ENCODE measurements at places on chromosomes 5 and 9.

- no peak for DNase-seq
Observed at GRCh38 chr5:150397782-150398721, 14.7 kb downstream of the CD74 start.

GRCh38 chr9:108050894-108051293 is 561.3 kb upstream of the KLF4 start:
- DNase-seq: no peak

GRCh38 chr9:77808751-77809081 is 160.6 kb upstream of the GNA14 start:
- DNase-seq: no peak

DNA sequence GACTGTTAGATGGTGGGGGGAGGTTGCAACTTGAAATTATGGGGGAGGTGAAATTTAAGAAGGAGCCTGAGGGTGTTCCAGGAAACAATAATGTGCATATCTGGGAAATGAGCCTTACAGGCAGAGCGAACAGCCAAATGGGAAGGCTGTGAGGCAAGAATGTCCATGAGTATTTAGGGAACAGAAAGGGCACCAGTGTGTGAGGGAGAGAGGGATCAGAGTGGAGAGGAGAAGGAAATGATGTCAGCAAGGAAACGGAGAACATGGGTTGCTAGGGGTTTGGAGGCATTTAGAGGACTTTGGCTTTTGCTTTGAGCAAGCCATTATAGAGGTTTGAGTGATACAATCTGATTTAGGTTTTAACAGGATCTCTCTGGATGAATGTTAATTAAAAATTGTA is 285.4 kb downstream of the TLE4 start:
- DNase-seq: no peak

DNA sequence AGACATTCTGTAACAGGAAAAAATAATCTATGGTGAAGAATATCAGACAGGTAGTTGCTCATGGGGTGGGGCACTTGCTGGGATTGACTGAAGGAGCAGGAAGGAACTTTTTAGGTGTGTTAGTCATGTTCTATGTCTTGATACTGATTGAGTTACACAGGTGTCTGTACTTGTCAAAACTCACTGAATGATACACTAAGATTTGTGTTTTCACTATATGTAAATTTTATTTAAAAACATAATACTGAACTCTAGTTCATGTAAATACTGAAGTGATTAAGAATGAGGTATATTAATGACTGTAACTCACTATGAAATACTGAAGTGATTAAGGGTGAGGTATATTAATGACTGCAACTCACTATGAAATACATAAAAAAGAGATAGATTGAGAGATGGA is 28.5 kb downstream of the IL6ST start:
- DNase-seq: no peak

- DNase-seq: no peak
Observed at GRCh38 chr5:101062902-101063301, 159.8 kb upstream of the ST8SIA4 start.

DNA sequence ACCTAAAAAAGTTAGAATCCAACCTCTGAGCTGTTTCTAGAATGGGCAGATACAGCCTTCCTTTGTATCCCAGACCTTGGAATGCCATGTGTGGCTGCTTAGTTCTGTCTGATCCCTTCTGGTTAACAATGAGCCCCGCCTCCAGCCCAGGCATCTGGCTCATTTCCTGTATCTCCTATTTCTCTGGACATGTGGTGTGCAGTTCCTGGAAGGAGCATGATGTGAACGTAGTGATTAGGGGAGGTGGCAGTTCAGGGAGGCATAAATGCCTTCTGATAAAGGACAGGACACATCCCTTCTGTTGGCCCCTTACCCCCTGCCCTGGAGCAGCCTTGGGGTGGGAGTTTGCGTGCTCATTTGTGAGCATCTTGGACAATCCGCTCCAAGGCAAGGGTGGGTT is 243.0 kb downstream of the ZSWIM6 start:
- DNase-seq: no peak

DNA sequence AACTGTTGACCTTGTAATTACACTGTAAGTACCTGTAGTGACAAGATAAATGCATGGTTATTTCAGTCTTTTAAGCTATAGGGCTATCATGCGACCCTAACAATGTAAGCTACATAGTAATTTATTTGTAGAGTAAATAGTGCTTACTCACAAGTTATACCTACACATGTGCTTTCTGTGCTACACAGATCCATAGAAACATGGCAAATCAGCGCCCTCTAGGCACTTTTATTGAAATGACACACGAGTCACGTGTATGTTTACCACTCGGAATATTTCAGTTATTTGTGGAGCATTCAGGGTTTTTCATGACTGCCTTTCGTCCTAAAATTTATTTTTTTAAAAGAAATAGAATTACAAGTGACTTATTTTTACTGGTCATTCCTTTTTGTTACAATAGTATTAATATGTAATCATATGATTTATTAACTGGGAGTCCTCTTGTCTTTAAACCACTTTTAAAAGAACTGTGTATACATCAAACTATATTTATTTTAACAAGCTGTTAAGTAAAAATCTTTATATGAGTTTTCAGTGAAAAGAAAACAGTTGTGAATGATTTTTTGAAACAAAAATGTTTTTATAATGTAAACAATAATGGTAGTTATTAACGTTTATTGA is 1242.3 kb upstream of the WWC1 start:
- DNase-seq: no peak

DNA sequence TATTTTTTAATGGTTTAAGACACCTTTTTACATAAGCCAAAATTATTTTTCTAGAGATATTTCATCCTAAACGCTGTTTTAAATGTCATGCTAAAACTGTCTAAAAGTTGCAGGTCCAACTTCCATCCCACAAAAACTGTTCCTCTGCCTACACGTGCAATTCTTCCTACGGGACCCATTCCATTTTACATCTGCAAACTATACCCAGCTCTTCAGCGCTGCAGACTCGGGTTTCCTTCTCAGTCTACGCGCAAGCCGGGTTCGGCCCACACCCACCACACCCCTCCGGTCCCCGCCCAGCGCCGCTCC is 8.7 kb downstream of the RANBP6 start:
- no peak for DNase-seq

DNA sequence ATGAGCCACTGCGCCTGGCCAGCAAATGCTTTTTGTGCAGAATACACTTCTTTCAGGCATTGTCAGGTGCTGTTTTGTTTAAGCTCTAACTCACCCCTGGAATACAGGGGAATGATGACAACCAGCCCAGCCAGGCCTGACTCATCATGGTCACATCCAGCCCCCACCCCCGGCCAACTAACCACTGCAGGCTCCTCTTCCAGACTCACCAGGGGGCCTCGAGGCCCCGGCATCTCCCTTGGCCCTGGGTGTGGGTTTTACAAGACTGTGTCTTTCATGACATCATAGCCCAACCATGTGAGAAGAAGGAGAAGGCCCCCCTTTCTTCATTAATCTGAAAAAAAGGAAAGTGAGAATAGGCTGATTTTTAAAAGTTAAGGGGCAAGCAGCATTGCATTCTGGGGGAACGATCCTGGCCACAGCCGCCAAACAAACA is 35.5 kb downstream of the OLFML2A start:
- no peak for DNase-seq

- no peak for DNase-seq
Observed at GRCh38 chr9:136686534-136686793, 793 bp downstream of the AGPAT2 start.

GRCh38 chr9:131594906-131595665 is 49.8 kb downstream of the PRRT1B start:
- no peak for DNase-seq

DNA sequence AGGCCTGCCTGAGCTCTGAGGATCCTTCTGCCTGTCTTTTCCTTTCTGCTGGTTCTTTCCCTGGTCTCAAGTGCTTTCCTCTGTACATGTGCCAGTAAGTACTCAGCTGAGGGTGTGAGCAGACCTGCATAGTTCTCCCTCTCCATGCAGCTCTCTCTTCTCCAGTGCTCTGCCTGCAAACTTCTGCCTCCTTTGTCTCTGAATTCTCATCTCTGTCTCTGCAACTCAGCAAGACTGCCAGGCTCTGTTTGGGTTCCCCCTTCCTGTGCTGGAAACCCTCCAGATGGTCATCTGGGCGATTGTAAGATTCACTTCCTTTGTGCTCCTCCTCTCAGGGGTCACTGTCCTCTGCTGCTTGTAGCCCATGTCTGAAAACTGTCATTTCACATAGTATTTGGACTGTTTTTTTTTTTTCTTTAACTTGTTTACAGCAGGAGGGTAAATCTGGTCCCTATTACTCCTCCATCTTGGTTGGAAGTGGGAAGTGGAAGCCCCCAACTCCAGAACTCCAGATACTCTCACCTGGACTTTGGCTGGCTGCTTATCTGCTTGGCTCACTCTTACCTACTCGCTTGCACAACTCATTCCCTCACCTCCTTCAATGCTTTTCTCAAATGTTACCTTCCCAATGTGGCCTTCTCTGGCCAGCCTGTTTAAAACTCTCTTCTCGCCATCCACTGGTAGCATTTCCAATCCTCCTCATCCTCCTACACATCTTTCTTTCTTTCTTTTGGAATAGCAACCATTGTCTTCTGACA is 175.3 kb upstream of the TBC1D2 start:
- DNase-seq: no peak

GRCh38 chr5:74895906-74896305 is 29.7 kb upstream of the FAM169A start:
- no peak for DNase-seq

DNA sequence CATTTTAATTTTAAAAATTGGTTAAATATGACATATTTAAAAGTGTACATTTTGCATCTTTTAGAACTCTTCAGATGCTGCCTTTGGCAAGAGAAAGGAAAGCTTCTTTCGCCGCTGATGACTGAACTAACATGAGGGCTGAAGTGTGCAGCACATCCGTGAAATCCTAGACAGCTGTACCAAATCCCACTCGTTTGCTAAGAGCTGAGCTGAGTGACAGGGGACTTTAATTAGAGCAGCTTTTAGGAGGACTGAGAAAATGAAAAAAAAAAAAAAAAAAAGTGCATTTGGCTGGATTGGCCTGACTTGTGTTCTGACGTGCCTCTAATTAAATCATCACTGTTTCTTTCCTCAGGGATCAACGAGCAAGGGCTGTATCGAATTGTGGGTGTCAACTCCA is 271.3 kb downstream of the ARHGAP26 start:
- DNase-seq: no peak

GRCh38 chr5:66958201-66958979 is 238.2 kb downstream of the CD180 start:
- no peak for DNase-seq

GRCh38 chr5:128237546-128237945 is 154.0 kb downstream of the SLC12A2 start:
- DNase-seq: no peak

- no peak for DNase-seq
Observed at GRCh38 chr9:89319015-89319905, 960 bp downstream of the SECISBP2 start.

DNA sequence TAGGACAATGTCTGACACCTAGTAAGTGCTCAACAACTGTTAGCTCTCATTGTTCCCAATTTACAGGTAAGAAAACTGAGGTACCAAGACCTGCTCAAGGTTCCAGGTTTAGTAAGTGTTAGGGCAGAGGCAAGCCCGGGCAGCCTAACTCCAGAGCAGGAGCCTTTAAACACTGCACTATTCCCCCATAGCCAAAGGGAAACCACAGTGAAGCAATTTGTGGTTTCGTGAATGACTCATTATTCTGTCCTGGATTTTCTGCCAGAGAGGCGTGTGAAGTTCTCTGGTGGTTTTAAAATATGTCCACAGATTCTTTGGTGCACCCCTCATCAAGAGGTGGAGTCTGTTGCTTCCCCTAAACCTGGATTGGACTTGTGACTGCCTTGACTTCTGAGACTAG is 1.0 kb upstream of the MCC start:
- DNase-seq: no peak

DNA sequence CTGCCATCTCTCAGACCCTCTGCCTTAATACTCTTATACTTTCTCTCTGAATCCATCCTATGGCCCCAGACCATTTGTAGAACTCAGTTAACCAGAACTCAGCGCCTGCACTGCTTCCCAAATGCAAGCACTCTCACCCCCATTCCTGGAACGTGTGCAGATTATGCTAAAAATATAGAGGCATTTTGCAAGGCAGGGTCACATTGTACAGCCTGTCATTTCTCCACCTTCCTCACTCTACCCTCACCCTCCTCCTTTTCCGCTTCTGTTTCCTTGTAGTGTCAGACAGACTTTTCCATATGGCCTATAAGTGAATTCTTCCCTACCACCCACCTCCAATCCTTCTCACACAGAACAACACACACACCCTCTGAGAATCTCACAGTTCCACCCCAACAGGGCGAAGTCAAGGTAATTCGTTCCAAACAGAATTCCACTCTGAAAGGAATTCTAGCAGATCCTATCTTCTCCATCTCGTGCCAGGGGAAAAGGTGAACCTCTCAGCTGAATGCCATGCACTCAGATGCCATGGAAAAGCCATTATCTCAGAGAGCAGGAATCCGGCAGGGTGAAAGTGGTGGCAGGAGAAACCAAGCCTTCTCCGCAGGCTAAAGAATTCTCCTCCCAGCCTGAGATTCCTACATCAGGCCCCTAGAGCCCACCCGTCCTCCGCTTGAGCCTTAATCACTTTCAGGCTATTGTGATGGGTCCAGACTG is 25.3 kb downstream of the GGTA1 start:
- DNase-seq: no peak

DNA sequence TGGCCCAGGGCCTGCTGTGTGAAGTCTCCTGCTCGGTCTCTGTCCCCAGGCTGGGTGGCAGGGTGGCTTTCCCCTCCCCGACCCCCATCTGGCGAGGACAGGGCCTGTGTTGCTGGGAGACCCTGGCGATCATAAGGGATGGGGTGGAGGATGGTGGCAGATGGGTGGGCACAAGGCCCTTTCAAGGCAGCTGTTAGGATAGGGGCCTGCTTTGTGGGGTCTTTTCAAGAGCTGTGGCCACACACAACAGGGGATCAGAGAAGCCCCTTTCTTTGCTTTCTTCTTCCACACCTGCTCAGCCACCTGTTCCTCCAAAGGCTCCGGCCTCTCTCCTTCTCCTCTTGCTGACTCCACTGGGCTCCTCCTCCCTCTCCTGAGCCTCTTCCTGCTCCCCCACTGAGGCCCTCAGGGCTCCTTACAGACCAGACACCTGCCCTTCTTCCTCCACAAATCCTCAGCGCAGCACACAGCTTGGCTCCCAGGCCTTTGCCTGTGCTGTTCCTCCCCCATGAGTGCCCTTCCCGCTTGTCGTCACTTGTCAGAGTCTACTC is 15.0 kb upstream of the NEURL1B start:
- DNase-seq: no peak

DNA sequence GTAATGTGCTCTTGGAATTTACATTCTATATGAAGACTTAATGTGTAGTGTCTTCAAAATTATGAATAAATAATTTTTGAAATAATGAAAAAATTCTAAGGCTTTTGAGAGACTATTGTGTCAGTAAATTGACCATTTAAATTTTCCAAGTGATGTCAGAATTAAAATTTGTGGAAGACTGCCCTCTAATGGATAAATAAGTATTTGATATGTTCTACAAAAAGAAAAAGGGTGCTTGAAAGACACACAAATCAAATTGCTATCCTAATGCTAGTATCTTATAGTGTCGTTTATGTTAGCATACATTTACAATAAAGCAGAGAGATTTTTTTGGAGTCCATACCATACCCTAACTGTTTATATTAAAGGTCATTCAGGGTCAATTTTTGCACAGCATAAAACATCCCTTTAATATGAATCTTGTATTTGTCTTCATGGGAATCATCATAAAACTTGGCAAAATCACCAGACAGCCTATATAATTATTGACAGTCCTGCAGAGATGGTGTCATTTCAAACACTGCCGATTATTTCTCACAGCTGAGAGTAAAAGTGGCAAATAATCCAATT is 120.8 kb upstream of the SLC27A6 start:
- no peak for DNase-seq
